WTC11 (cell line): ENCODE measurements at places on chromosomes 2 and 18. TPM values are rescaled to one million over a fixed set of nuclear protein-coding genes. Genes with fewer than 3 reads are reported as not detected.
A peak's percentile ranks its signal among the peaks of the same experiment; 100 is the strongest.

The ABCG5 gene
- not detected in 3 replicates for total RNA-seq

The DPP10 gene
- total RNA-seq = 4.0 to 6.0 TPM (median 5.5 TPM) in 3 replicates

DNA sequence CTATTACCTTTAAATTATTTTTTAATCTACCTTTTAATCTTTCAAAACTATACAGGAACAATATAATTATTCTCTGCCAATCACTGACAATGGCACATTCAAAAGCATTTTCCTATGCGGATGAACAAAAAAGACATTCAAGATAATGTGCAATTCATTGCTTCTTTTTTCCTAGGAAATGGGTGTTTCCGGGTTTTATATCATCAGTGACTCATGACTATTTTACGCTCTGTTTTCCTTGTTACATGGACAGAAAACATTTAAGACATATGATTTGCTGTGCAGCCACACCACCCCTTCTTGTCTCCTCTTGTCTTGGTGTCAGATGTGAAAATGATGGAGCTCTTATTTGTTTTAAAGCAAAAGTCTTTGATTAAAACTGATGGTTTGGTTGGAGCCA, 184.7 kb upstream of the LINC00305 start:
- DNase-seq = no peak
- H3K4me3 ChIP-seq = no peak overlapping the region
- H3K27ac ChIP-seq = no peak overlapping the region
- peaks cover 24% of the 10 kb centered on the region for H3K4me1 ChIP-seq

- H3K27me3 ChIP-seq = no peaks in the 10 kb centered on the region
- no peak for DNase-seq
- H3K4me3 ChIP-seq = no peak overlapping the region
- H3K36me3 ChIP-seq = no peaks in the 10 kb centered on the region
- H3K4me1 ChIP-seq = peaks cover 14% of the 10 kb centered on the region
- H3K27ac ChIP-seq = no peak overlapping the region
These were observed 144.2 kb downstream of the TPO start for GRCh38 chr2:1557467-1557820.

- no peaks in the 10 kb centered on the region for H3K36me3 ChIP-seq
- no peak overlapping the region for H3K4me3 ChIP-seq
- H3K4me1 ChIP-seq = no peaks in the 10 kb centered on the region
- H3K27ac ChIP-seq = no peak overlapping the region
- no peak for DNase-seq
These were observed 49.6 kb downstream of the ARHGAP25 start for GRCh38 chr2:68784188-68784587.

The MC4R gene
- 0.16 TPM in 1 of 3 replicates, not detected in the others for total RNA-seq

GRCh38 chr2:82511894-82512293, 1947.2 kb downstream of the SUCLG1 start:
- DNase-seq = no peak
- H3K4me3 ChIP-seq = no peak overlapping the region
- H3K27ac ChIP-seq = no peak overlapping the region
- peaks cover 2% of the 10 kb centered on the region; the same call in 1 of the 2 replicates for H3K36me3 ChIP-seq
- no peaks in the 10 kb centered on the region for H3K27me3 ChIP-seq

DNA sequence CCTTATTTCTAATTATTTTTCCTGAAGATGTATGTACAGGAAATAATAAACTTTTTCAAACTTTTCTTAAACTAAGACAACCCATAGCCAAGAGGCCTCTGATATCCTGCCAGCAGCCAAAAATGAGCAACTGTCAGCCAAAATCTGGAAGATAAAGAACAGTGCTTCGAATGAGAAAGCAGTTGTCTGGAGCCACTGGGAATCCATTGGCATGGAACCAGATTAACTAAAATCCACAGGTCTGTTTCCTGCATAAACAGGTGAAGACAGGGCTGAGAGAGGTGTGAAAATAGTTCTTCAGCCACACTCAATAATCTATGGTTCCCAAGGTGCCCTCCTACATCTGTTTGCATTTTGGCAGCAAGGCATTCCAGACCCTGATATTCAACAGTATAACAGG, 1076.7 kb upstream of the PIK3C3 start:
- H3K27me3 ChIP-seq = peaks cover 7% of the 10 kb centered on the region; the same call in 1 of the 2 replicates
- DNase-seq = no peak
- no peak overlapping the region for H3K4me3 ChIP-seq
- H3K36me3 ChIP-seq = no peaks in the 10 kb centered on the region
- peak overlapping the region; percentile 37; the same call in 1 of the 2 replicates for H3K27ac ChIP-seq

The CNTNAP5 gene
- 0.22 to 0.57 TPM (median 0.34 TPM) in 3 replicates for total RNA-seq

DNA sequence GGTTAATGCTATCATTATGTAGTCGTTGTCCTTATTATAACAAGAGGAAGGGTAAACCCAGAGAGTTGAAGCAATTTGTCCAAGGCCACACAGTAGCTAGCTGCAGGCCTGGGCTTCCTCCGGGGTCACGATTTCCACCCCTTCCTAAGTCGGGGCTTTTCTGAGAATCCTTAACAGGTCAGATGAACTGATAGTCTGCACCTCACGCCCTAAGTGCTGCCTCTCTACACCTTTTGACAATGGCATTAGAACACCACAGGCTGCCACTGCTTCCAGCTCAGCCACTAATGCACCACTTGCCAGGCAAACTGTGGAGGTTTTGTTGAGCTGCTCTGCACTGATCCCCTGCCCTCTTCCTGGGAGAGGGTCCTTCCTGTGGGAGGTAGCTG, 37.7 kb downstream of the FOSL2 start:
- no peaks in the 10 kb centered on the region for H3K27me3 ChIP-seq
- peaks cover 4% of the 10 kb centered on the region for H3K36me3 ChIP-seq
- no peak overlapping the region for H3K27ac ChIP-seq
- H3K4me3 ChIP-seq = no peak overlapping the region
- no peak for DNase-seq

The DSC2 gene
- total RNA-seq = 27.0 to 29.8 TPM (median 28.3 TPM) in 3 replicates

The RHBDD1 gene
- 20.5 to 26.8 TPM (median 25.7 TPM) in 3 replicates for total RNA-seq

The TSN gene
- total RNA-seq = 68.5 to 87.3 TPM (median 77.1 TPM) in 3 replicates

The UGT1A5 gene
- not detected in 3 replicates for total RNA-seq

The TGOLN2 gene
- total RNA-seq = 42.2 to 43.9 TPM (median 43.7 TPM) in 3 replicates

DNA sequence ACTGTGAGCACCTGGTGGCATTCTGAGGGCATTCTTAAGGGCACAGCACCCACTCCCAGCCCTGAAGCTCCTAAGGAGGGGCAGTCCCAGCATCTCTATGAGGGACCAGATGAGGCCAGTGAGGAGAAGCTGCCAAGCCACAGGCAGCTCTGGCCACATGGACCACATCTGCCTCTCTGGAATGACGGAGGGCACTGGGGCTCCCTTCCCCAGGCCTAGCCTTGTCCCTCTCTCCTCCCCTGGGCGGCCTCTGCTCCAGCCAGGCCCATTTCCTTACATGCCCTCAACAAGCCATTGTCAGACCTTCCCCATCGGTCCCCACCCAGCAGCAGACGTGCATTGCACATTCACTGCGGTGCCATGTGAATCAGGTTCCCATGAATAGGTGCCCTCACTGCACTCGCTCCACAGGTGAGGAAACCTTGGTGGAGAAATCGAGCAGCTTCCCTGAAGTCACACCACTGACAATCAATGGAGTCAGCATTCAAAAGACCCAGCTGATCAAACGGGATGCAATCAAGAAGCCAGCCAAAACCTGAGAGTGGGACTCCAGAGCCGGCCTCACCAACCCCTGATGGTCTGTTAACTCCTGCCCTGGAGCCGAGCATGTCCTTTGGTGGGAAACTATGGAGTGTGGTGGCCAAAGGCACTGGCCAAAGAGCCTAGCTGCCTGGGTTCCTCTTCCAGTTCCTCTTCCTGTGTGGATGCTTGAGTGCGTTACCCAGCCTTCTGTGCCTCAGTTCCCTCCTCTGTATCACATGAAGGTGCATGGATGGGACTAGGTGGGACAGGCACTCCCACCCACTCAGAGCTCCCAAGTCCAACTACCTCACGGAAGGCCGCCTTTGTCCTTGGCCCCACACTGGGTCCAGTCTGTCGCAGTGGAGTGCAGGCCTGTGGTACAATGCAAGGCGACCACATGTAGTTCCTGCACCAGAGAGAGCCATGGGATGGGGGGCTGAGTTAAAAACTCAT, 147.3 kb downstream of the ZFP36L2 start:
- peaks cover 23% of the 10 kb centered on the region for H3K4me1 ChIP-seq
- no peaks in the 10 kb centered on the region for H3K27me3 ChIP-seq
- H3K27ac ChIP-seq = no peak overlapping the region
- H3K4me3 ChIP-seq = no peak overlapping the region

- H3K27ac ChIP-seq = peak overlapping the region; percentile 2; the same call in 1 of the 2 replicates
- DNase-seq = no peak
- peaks cover 31% of the 10 kb centered on the region for H3K36me3 ChIP-seq
These were observed 96.2 kb downstream of the CABLES1 start for GRCh38 chr18:23231340-23232021.

GRCh38 chr2:233013027-233013461, at the start of gene NGEF:
TSS of gene NGEF (minus strand) at chr2:233013256. CDS start at chr2:232974890, 38,366 bp downstream.
- no peaks in the 10 kb centered on the region for H3K27me3 ChIP-seq
- H3K36me3 ChIP-seq = no peaks in the 10 kb centered on the region
- no peak within 1 kb of the TSS; the same call in 1 of the 2 replicates for H3K27ac ChIP-seq
- no peaks in the 10 kb centered on the region for H3K4me1 ChIP-seq

GRCh38 chr18:8329186-8329771, 280.0 kb upstream of the RAB12 start:
- no peak overlapping the region for H3K27ac ChIP-seq
- no peak overlapping the region for H3K4me3 ChIP-seq
- no peaks in the 10 kb centered on the region for H3K4me1 ChIP-seq
- H3K27me3 ChIP-seq = no peaks in the 10 kb centered on the region

GRCh38 chr18:78596794-78597345, 382.7 kb upstream of the SALL3 start:
- 0 out of 2 replicates have a peak, but pooled peaks cover 5% of the 10 kb centered on the region for H3K27me3 ChIP-seq
- no peak overlapping the region for H3K4me3 ChIP-seq
- no peak overlapping the region for H3K27ac ChIP-seq
- H3K4me1 ChIP-seq = peaks cover 28% of the 10 kb centered on the region

DNA sequence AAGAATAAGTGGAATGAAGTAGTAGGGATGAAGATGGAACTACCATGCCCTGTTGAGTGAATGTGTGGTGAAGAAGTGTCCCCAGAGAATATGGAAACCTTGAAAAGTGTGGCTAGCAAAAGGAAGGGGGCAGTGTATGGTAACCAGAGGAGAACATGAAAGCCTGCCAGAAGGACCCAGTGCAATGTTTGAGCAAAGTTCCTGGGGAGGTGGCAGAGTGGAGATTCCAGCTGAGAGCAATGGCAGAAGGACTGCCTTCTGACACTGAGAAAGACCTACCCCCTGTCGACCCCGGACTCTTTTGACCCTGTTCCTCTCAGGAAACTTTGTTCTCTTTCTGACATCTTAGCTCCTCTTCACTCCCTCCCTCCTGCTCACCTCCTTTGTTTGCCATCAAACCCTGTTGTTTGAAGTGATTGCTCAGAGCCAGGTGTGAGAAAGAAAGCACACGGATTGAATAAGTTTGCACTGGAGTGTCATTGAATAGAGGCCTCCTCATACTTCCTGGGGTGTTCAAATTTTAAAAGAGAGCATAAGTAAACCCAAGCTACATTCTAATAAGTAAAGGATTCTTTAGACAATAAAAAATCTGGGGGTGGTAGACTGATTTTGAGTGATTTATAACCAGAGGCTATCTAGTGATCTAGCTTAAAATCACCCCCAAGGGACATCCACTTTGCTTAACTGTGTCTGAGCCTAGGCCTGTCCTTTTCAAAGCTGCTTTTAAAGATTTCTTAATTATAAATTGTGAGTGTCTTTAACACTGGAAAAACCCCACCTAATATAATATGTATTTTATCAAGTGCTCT, 57.1 kb downstream of the TRIB2 start:
- peaks cover 67% of the 10 kb centered on the region for H3K27me3 ChIP-seq
- no peak for DNase-seq
- no peak overlapping the region; the same call in 1 of the 2 replicates for H3K27ac ChIP-seq
- H3K4me3 ChIP-seq = no peak overlapping the region

- H3K27me3 ChIP-seq = no peaks in the 10 kb centered on the region
- DNase-seq = no peak
- peaks cover 10% of the 10 kb centered on the region for H3K36me3 ChIP-seq
- peak overlapping the region; percentile 54; the same call in 1 of the 2 replicates for H3K27ac ChIP-seq
These were observed 160.7 kb downstream of the RAB3GAP1 start for GRCh38 chr2:135212757-135213156.

The GLI2 gene
- total RNA-seq = 45.9 to 60.9 TPM (median 48.6 TPM) in 3 replicates

The NYAP2 gene
- not detected in 3 replicates for total RNA-seq

- DNase-seq = peak; percentile 47
- H3K4me3 ChIP-seq = peak overlapping the region; percentile 61
- H3K4me1 ChIP-seq = peaks cover 37% of the 10 kb centered on the region
- no peak overlapping the region for H3K27ac ChIP-seq
These were observed 504 bp downstream of the ASAP2 start for GRCh38 chr2:9206991-9207640.

DNA sequence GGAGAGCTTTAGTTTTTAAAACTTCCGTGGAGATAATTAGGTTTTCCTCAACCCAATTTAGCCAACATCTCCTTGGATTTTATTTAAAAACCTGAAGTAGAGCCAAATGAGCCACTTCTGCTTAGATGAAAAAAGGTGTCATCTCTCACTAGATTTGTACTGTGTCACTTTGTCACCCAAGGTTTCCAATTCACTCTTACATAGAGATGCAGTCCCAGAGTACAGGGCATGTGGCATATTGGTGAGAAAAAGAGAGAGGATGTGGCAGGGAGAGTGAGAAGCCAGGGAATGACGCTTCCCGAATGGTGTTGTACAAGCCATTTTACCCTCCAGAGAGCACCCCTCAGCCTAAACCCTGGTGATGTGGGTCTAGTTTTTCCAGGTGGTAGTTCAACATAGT, 44.4 kb upstream of the CTLA4 start:
- no peak overlapping the region for H3K4me3 ChIP-seq
- no peaks in the 10 kb centered on the region for H3K4me1 ChIP-seq
- peaks cover 4% of the 10 kb centered on the region; the same call in 1 of the 2 replicates for H3K36me3 ChIP-seq

GRCh38 chr18:78915446-78916008, 64.1 kb upstream of the SALL3 start:
- no peaks in the 10 kb centered on the region; the same call in 1 of the 2 replicates for H3K27me3 ChIP-seq
- no peak for DNase-seq
- no peaks in the 10 kb centered on the region for H3K4me1 ChIP-seq
- H3K27ac ChIP-seq = no peak overlapping the region
- H3K4me3 ChIP-seq = no peak overlapping the region
- peaks cover 4% of the 10 kb centered on the region; the same call in 1 of the 2 replicates for H3K36me3 ChIP-seq

DNA sequence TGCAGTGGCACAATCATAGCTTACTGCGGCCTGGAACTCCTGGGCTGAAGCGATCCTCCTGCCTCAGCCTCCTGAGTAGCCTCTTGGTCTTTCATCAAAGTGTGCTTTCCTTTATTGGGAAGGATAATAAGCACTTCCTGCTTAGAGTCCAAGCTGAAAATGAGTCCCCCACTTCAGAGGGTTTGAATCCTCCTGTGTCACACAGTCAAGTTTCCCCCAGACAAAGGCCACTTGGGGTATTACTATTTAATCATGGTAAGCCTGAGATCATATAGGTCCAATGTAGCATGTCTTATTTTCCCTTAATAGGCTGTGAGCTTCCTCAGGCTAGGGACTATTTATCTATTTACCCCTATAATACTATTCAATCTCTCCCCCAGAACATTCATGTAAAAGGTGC, 11.4 kb upstream of the KIAA2012 start:
- DNase-seq = no peak
- H3K4me1 ChIP-seq = peaks cover 18% of the 10 kb centered on the region
- H3K4me3 ChIP-seq = no peak overlapping the region
- H3K27ac ChIP-seq = no peak overlapping the region
- no peaks in the 10 kb centered on the region for H3K27me3 ChIP-seq
- no peaks in the 10 kb centered on the region for H3K36me3 ChIP-seq
